ENCODE measurements at places on chromosomes 13 and 19. TPM values are rescaled to one million over a fixed set of nuclear protein-coding genes. Genes with fewer than 3 reads are reported as not detected.

Gene ZNF569
- 8.9 TPM for polyA plus RNA-seq

Gene PDX1
- 0.12 TPM for polyA plus RNA-seq

Gene SYNGR4
- not detected for polyA plus RNA-seq

Gene AMER2
- polyA plus RNA-seq = 0.03 TPM

Gene SIX5
- 16.7 TPM for polyA plus RNA-seq

Gene B3GNT3
- not detected for polyA plus RNA-seq

Gene CYP4F11
- polyA plus RNA-seq = not detected

Gene PRKACA
- polyA plus RNA-seq = 479 TPM

Gene CLIP3
- 14.6 TPM for polyA plus RNA-seq

- DNase-seq = peak; percentile 35
Measured at GRCh38 chr13:42638886-42639285, 64.9 kb downstream of the TNFSF11 start.

- no peak for DNase-seq
Measured at GRCh38 chr13:105177265-105177900, 1358.1 kb downstream of the EFNB2 start.

DNA sequence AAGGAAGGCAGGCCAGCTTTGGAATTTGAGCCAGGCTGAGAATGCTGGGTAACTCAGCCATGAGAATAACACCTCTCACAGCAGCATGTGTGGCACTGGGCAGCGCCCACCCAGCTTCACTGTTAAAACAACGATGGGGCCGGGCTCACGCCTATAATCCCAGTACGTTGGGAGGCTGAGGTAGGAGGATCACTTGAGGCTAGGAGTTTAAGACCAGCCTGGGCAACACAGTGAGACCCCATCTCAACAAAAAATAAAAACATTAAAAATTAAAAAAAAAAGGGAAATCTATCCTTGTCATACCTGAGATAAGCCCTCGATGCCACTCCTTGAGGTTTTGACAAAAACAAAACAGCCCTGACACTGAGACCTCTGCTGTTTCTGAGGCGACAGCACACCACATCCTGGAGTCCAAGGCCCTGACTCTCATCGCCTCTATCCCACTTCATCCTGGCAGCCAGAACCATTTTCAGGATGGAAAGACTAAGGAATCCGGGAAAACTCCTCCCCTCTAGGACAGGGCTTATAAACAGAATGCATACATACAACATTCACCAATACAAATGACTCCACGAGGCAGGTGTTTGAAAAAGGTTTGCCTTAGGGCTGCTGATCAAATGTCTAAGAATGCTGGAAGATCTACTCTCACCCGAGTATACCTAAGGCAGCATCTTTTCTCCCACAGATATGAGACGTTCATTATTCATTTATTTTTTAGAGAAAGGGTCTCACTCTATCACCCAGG, 22.6 kb upstream of the TIMM44 start:
- no peak for DNase-seq

GRCh38 chr19:1495799-1496713, 5.1 kb downstream of the REEP6 start:
- DNase-seq = no peak

DNA sequence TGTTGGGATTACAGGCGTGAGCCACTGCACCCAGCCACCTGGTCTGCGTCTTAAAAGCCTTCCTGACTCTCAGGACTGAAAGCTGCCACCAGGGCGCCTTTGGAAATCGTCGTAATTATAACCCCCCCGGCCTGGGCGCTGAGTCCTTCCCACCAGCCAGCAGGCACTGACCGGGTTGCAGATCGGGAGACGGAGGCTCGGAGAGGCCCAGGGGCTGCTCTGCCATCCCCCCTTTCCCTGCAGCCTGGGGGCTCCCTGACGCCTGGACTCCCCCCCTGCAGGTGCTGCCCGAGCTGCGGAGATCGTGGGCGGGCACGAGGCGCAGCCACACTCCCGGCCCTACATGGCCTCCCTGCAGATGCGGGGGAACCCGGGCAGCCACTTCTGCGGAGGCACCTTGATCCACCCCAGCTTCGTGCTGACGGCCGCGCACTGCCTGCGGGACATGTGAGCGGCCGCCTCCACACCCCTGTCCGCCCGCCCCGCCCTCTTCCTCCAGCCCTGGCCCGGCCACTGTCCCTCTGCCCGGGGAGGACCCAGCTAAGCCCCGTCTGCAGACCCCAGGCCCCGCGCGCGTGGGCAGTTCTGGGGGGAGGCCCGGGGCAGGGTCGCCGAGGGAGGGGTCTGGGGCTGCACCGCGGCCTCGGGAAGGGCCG, 2.5 kb downstream of the PRTN3 start:
- no peak for DNase-seq

DNA sequence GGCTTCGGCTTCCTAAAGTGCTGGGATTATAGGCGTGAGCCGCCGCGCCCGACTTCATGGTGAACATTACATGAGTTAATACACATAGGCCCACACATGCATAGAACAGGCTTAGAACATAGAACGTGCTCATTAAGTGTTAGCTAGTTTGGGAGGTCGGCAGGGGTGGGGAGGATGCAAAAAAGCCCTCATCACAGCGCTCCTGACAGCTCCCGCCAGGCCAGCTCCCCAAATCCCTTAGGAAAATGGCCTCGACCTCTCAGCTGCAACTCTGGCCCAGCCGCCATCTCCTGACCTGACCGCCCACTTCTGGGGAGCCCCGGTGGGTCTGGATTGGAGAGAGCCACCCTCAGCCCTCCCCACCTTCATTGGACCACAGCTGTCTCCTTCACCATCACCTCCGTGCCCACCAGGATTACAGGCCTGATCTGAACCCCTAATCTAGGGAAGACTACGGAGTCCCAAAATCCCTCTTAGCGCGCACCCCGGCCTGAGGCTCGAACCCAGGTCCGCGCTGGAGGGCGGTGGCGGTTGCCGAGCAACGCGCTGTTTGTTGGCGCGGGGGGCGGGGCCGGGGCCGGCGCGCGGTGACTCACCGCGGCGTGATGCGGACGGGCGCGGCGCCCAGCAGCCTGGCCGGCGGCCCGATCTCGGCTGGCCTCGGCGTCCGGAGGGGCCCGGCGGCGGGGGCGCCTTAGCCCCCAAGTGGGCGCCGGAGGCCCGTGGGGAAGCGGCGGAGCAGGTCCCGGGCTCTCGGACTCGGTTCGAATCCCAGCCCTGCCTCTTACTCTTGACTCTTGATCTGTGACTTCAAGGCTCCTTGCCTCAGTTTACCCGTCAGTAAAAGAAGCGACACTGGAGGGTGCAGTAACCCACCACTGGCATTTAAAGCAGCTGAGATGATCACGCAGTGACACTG, 26.7 kb upstream of the NANOS3 start:
- peak; percentile 83 for DNase-seq

- DNase-seq = no peak
Measured at GRCh38 chr13:50690006-50690405, 153.5 kb downstream of the DLEU7 start.

- no peak for DNase-seq
Measured at GRCh38 chr13:74087357-74087756, 46.8 kb downstream of the KLF12 start.

GRCh38 chr13:110249326-110249725, 57.6 kb downstream of the COL4A1 start:
- no peak for DNase-seq

DNA sequence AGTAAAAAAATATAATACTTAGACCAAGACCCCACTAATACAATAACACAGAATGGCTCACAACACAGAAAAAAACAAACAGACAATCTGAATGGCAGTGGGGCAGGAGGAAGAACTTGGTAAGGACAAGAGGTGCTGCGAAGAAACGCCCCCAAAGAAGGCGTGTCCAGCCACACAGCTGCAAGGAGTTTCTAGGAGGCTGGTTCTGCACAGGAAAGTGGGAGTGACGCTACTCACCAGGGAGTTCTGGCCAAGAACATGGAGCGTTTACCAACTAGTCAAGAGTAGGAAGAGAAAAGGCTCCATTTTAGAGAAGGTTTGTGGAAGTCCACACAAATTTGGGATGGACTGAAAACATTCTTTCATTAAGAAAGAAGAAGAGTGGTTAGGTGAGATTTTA, 95.3 kb upstream of the SLC15A1 start:
- peak; percentile 32 for DNase-seq

DNA sequence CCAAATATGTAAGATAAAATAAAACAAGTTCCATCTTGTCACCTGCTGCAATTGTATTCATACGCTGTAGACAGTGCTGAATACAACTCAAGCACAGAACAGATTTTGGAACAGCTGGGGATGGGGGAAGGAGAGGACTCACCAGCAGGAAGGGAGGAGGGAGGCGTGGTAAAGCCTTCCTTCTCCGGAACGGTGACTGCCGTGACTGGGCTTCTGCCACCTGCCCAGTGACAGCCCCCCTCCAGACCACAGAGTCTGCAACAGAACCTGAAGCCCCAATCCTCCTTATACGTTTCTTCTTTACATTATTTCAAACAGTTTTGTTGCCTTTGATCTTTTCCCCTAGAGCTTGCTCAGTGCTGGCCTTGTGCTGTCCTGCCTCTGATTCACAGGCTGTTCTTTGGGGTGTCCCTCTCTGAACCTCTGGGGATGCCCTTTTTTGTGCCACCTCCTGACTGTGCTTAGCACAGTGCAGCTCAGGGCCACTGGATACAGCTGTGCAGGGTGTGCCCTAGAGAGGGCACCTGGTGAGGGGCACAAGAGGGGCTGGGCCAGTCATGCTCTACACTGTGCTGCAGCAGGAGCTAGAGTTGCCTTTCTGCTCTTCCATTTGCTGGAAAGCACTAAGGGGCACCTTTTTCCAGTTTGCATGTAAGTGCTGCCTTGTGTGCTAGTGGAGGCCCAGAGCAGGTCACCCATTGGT, 213.0 kb downstream of the ZIC5 start:
- DNase-seq = no peak

GRCh38 chr19:44762038-44762437, 13.5 kb downstream of the BCL3 start:
- no peak for DNase-seq

- no peak for DNase-seq
Measured at GRCh38 chr13:76982061-76982460, 9.8 kb upstream of the CLN5 start.

- DNase-seq = no peak
Measured at GRCh38 chr13:46603165-46603603, 50.2 kb downstream of the LRCH1 start.

DNA sequence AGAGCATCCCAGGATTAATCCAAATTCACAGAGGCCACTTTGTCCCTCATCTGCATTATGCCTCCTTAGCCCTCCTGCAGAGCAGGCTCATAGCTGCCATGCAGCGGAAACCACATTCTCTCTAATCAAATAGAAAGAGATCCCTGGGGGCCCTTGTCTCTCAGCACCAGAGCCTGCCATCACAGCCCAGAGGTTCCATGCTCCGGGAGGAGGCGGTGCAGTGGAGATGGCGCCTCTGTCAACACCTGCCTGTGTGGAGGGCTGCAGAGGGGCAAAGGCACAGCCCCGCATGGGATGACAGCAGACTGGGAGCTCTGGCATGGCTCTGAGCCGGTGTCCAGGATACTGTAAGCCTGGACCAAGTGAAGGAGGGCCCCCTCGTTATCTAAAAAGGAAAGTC, 111.3 kb downstream of the SLC7A1 start:
- DNase-seq = no peak

DNA sequence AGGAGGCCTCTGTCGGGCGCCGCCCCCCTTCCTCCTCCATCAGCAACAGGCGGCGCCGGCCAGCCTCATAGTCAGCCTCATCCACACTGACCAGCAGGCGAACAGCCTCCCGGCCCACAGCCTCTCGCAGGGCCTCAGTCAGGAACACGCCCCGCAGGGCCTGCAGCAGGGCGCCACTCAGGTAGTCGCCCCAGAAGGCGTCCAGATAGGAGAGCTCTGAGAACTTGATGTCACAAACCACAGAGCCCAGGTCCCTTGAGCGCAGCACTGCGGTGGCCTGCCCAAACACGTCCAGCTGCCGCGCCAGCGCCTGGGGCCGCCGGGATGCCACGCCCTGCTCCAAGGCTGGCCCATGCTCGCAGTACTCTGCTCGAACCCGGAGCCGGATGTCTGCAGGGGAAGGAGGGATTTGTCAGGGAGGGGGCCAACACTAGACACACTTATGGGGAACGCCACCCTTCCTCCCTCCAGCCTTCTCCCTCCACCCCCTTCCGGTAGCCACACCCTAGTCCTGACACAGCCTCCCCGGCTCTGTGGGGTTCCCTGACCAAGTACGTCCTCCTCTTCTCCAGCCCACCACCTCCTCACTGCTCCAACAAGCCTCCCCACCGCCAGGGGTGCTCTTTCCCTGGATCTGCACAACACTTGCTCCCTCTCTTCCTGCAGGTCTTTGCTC, 17.9 kb downstream of the DEDD2 start:
- no peak for DNase-seq

Data from muscle of back (tissue), 13 donors.